Stimulated activated CD4-positive, alpha-beta T cell treated with anti-CD3 and anti-CD28 coated beads, Interleukin-15, amount 100 ng/mL, for 48 hours (primary cell): ENCODE measurements at places on chromosomes 7 and 10.

DNA sequence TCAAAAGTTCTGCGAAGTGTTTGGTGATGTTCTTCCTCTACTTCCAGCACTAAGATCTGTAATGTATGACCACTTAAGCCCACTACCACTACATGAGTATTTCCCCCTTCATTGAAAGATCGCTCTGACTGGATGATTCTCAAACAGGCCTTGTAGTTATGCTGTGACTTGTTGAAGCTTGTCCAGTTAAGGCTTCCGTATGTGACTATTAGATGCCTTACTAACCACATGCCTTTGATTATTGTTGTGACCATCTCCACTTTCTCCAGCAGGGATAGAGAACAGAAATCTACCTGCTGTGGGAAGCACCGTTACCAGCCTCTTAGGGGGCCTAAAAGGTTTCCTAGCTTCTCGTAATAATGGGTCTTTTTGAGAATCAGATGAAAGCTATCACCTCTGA lies 81.1 kb downstream of the NOC3L start:
- DNase-seq, result no peak

GRCh38 chr10:122541541-122542002 lies 19.0 kb upstream of the DMBT1 start:
- no peak for DNase-seq

DNA sequence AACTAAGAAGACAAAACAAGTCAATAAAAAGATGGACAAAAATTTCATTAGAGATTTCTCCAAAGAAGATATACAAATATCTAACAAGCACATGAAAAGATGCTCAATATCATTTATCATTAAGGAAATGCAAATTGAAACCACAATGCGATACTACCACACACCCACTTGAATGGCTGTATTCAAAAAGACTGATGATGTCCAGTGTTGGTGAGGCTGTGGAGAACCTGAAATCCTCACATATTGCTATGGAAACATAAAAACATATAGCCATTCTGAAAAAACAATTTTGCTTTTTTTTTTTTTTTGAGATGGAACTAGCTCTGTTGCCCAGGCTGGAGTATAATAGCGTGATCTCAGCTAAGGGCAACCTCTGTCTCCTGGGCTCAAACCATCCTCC lies 124.1 kb upstream of the LAMB4 start:
- no peak for DNase-seq

- no peak for DNase-seq
These were observed 31.2 kb upstream of the ZNF438 start for GRCh38 chr10:31062856-31063255.

DNA sequence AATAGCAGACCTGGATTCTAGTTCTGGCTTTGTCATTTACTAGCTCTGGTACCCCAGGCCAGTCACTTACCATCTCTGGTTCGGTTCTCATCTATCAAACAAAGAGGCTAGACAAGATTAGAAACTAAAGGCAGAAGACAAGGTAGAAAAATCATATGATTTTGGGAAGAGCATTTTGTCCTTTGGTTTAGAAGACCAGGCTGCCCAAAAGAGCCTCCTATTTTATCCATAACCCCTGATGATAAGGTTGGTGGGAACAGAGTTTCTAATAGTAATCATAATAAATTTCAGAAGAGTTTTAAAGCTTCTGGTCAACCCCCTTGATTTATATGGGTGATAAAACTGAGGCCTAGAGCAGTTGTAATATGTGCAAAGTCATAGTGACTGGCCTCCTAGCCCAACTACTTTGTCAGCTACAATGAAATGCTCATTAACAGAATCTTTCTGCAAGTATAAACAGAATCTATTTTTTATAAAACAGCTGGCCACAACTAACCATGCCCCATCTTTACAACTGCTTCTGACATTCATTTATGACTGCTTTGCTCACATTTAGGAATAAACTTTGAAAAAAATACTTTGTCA lies 23.4 kb downstream of the COX15 start:
- DNase-seq, result no peak

- no peak for DNase-seq
These were observed 131.6 kb downstream of the GPR158 start for GRCh38 chr10:25306386-25306785.

DNA sequence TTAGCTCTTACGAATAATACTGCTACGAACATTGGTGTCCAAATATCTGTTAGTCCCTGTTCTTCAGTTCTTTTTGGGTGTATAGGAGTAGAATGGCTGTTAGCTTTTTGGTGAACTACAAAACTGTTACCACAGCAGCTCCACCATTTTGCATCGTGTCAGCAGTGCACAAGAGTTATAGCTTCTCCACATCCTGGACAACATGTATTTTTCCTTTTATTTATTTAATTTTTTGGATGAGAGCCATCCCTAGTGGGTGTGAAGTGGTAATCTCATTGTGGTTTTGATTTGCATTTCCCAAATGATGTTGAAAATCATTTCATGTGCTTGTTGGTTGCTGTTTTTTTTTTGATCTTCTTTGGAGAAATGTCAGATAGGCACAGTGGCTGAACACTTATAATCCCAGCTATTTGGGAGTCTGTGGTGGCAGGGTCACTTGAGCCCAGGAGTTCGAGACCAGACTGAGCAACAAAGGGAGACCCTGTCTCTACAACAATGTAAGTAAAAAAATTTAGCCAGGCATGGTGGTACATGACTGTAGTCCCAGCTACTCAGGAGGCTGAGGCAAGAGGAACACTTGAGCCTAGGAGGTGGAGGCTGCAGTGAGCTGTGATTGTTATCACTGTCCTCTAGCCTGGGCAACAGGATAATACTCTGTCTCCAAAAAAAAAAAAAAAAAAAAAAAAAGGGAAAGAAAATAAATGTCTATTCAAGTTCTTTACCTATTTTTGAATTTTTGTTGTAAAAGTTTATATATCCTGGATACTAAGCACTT lies 31.7 kb downstream of the TRIM24 start:
- DNase-seq, result no peak

GRCh38 chr7:66279912-66280311 lies 74.8 kb downstream of the TPST1 start:
- DNase-seq, result no peak
